ENCODE measurements at places on chromosomes 2 and 18.

- DNase-seq, result no peak
These were observed 104.6 kb downstream of the ACKR3 start for GRCh38 chr2:236674238-236674637.

DNA sequence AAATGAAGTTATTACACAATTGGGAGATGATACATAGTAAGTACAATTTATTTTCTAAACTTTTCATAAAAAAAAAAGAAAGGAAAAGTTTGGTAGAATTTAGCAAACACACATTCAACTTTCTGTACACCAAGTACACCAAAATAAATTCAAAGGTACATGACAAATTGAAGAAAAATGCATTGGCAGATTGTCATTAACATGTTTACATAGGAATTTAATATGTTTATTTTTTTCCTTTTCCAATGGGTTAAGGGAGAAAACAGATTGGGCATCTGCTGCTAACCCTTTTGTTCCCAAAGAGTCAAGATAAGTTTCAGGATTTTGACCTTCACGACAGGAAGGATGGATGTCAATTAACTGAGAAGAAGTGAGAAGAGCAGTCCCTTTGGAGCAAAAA is 620.4 kb downstream of the XIRP2 start:
- DNase-seq, result no peak

DNA sequence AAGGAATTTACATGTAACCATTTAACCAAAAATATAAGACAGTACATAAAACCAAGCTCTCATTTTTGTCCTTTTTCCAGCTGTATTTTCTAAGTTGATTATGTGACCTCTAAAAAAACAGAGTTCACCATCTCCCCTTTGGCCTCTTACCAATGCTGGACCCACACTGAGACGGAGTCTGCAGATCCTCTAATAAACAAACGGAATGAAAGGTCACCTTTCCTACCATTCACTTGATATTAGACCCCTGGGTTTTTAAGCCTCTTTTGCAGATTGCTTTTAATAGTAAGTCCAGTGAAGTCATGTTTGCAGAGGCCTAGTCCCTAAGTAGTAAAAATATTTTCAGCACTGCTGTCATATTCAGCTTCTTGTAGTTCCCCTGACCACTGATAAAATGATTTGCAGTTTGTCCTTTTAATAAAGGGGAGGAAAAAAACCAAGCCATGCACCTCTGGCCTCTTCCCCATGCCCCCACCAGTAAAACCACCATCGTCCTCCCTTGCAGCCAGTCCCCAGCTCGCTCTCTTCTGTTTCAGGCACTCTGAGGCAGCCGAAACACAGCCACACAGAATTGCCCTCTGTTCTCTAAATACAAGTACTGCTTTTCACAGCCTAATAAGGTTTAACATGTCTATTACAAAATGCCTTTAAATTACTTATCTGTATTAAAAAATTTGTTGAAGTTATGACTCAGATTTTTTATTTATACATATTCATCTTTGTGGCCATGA is 427.5 kb downstream of the PARD3B start:
- no peak for DNase-seq

DNA sequence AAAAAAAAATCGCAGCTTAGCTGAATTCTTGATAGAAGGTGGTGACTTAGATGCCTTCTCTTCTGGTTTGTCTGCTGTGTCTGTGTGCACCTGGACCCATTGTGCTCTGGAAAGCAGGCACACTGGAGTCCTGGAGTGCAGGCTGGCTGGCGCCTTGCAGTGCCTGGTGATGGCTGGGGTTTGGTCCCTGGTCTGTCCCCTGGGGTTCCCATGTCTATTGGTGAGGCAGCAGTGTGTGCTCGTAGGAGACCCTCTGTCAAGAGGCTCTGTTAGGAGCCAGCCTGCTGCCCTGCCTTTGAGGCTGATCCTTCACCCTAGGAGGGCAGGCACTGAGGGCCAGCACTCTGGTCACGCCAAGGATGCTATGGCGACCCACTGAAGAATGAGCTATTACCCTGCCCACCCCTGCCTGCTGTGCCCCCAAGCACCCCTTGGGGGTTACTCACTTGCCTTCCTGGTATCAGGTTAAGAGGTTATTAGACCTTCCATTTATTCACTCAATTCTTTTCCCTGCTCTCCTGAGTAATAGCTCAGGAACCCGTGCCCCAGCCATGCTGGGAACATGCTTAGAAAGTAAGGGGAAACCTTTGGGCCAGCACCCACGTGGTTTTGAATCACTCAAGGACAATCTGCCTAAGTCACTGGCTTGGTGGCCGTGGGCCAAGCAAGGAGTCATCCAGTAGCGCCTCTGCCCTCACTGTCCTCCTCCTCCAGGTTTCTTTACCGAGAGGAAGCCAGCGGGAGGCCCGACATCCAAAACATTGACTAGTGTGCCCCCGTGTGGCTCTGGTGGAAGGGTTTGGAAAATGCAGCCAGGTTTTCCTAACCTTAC is 284.5 kb downstream of the PRKCE start:
- DNase-seq, result peak; percentile 4

DNA sequence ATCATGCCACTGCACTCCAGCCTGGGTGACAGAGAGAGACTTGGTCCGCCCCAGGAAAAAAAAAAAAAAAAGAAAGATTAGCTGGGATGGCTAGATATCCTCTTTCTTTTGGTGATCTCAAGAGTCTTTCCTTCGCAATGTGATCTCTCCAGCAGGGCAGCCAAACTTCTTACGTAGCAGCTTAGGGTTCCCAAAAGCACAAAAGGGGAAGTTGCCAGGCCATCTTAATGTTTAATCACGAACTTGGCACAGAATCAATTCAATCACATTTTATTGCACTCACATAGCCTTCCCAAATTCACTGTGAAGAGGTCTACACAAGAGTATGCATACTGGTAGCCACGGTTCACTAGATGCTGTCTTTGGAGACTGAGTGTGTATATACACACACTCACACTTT is 53.1 kb downstream of the VIL1 start:
- no peak for DNase-seq

DNA sequence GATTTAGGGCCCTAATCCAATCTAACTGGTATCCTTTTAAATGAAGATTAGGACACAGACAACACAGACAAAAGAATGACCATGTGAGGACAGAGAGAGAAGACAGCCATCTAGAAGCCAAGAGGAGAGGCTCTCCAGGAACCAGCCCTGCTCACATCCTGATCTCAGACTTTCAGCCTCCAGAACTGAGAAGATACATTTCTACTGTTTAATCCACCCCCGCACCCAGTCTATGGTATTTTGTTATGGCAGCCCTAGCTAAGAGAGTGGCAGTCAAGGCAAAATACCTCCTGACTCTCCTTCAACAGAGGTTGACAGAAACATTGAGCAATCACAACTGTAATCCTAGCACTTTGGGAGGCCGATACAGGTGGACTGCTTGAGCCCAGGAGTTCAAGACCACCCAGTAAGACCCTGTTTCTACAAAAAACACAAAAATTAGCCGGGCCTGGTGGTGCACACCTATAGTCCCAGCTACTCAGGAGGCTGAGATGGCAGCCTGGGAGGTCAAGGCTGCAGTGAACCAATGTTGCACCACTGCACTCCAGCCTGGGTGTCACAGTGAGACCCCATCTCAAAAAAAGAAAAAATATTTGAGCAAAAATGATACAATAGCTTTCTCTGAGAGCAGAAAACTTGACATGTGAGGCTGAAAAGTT is 34.7 kb downstream of the WDR33 start:
- no peak for DNase-seq

GRCh38 chr18:68147728-68148127 is 567.2 kb downstream of the TMX3 start:
- DNase-seq, result no peak

GRCh38 chr18:48004577-48004976 is 74.1 kb upstream of the SMAD2 start:
- DNase-seq, result no peak

DNA sequence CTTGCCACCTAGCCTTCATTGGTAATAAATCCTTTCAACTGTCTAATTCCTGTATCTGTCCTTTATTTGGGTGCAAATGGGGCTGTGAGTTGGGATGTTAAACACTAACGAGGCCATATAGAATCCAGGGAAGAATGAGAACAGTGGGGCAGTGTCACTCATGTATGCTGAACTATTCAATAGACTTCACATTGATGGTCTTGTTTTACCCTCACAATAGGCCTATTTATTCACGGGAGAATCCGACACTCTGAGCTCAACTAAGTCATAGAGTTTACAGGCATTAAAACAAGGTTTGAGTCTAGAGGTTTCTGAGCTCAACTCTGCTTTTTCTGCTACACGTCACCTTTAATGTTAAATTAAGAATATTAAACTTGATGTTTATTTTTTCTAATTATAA is 421.6 kb downstream of the SOX11 start:
- DNase-seq, result no peak

GRCh38 chr18:23784832-23785245 is 95.6 kb downstream of the LAMA3 start:
- DNase-seq, result no peak

DNA sequence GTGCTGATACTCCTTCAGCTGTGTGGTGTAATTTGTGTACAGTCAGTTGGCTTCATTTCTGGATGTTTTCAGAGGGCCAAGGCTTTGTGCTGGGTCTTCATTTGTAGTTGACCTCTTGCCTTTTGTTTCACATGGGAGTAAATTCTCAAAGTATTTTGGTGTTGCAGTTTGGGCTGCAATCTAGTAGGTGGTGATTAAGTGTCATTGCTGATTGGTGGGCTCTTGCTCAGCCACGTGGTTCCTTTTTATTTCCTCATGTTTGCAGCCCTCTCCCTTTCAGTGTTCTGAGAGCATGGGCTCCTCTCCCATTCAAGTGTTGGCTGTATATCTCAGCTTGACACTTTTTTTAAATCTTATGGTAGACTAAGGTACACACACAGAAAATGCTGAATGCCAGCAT is 96.8 kb downstream of the SNTG2 start:
- DNase-seq, result no peak

DNA sequence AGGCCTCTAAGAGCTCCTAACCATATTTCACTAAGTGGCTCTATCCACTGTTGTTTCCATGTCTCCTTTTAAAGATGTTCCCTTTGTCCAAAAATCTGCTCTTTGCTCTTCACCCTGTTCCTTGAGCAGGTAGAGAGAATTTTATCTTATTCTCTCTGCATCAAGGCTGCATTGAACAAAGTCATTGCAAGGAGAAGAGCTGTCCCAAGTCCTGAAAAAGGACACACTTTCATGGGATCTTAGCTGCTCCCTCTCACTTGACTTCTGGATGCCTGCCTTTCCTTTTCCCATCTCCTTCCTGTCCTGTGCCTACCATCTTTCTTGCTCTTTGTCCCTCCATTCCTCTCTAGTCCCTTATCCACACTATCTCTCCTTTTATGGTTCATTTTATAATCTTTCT is 235.2 kb upstream of the THSD7B start:
- DNase-seq, result no peak

DNA sequence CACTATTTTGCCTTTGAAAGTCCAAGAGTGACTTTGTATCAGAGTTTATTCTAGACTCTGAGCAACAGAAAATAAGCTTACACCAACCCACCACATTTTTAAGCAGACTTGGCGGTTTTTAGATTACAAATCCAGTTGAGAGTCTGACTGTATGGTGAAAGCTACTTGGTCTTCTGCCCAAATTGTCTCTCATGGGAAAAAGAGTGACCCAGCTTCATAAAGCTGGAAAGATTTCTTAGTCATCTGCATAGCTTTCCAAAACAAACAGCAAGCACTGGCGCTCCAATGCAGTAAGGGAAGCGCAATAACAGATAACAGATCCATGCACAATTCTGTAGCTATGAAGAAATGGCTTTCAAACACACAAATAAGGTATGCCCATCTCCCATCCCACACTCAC is 7.1 kb downstream of the DSG1 start:
- no peak for DNase-seq

DNA sequence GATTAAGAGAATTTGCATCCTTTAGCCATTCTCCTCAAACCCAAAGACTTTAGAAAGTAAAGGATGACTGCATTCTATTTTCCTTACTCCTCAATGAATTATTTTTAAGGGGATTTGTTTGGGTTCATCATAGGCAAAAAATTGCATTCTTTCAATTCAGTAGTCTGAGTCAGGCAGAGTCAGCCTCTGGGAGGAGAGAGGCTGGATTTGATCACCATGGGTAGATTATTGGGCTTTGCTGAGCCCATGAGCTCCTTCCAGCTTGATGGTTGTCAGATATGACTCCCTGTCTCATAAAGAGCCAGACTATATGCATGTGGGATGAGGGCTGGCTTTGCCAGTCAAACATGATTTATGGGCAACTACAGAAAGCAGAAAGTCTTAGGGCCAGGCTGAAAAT is 101.2 kb downstream of the KCNS3 start:
- no peak for DNase-seq

- DNase-seq, result no peak
These were observed 16.9 kb downstream of the LDLRAD4 start for GRCh38 chr18:13235421-13235831.

DNA sequence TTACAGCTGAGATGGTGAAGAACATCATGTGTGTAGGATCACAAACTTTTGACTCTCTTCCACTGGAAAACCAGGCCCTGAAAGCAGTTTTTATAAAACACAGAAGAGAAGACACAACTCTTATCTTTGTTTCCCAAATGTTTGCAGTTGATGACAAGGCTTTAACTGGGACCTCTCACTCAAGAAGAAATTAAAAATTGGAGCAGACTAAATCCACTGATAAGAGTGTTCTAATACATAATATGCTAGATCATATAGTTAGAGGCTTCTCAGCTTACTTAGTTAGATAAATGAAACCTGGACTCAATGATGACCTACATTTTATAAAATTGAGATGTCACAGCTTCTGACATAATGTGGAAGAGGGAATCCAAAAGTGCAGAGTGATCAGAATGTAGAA is 158.3 kb upstream of the WDSUB1 start:
- DNase-seq, result no peak

Data from T-helper 1 cell (primary cell).